Activated CD4-positive, alpha-beta memory T cell treated with anti-CD3 and anti-CD28 coated beads for 36 hours (primary cell): ENCODE measurements at places on chromosomes 1 and 21.

- no peak for DNase-seq
These were observed 14.1 kb upstream of the TIAM1 start for GRCh38 chr21:31358158-31358557.

DNA sequence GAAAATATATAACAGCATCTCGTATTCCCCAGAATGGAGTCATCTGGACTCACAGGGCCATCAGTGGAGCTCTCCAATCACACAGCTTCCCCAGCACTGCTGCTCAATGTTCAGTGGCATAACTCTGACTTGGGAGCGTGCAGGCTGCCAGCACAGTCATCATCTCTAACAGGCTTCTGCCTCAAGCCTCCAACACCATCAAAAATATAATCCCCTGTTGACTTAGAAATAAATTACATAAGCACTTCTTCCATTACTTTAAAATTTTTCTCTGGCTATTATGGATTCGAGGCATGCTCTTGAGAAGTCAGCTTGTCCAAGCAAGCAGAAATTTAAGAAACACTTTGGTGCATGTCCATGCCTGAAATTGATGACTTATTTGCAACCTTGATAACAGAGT, 6.2 kb downstream of the DUSP23 start:
- DNase-seq: no peak

GRCh38 chr1:228236744-228237143, 28.9 kb downstream of the OBSCN start:
- DNase-seq: peak; percentile 56

DNA sequence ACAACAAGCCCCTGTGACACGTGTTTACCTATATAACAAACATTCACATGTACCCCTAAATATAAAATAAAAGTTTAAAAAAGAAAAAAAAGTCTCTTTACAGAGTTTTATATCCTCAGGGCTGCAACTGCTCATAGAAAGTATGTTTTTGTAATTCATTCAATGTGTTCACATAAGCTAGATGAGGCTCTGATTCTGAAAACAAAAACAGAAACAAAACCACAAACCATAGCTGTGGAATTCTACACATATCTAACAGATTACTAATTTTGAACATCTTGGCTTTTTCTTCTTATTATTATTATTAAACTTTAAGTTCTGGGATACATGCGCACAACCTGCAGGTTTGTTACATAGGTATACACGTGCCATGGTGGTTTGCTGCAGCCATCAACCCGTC, 579.6 kb upstream of the ZRANB2 start:
- DNase-seq: no peak

DNA sequence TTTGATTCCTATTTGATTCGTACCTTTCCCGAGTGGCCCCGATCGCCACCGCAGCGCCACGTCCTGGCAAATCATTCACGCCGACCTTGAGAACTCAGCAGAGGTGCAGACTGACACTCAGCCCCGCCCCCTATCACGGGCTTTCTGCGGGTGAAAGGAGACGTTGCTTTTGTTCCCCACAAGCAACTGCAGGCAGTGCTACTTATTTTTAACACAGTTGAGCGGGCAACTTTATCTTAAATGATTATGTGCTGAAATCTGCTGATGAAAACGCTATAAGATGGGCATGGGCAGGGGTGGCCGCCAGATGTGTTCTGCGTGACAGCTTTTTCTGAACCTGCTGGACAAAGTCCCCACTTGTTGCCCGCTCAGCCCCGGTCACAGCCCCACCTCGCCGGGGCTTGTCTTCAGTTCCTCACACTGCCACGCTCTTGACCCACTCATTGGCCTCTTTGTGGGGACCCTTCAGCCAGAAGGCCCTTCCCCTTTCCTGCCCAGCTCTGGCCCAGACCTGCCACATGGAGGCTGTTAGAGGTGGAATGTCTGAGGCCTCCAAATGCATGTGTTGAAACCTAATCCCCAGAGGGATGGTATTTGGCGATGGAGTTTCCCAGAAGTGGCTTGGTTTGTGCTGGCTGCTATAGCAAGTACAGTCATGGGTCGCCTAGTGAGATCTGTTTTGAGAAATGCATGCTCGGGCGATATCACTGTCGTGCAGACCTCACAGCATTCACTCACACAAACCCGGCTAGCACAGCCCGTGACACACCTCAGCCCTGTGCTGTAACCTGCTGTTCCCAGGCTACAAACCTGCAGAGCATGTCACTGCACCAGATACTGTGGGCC, 15.7 kb upstream of the PDXK start:
- DNase-seq: peak; percentile 34

GRCh38 chr1:228361314-228362140, 45.1 kb downstream of the TRIM11 start:
- DNase-seq: no peak

GRCh38 chr1:201281573-201281972, 1.7 kb upstream of the PKP1 start:
- DNase-seq: no peak

- DNase-seq: no peak
These were observed 149.4 kb upstream of the COL6A1 start for GRCh38 chr21:45831991-45832740.
